ENCODE measurements at places on chromosomes 1 and 21.
A peak's percentile ranks its signal among the peaks of the same experiment; 100 is the strongest.

GRCh38 chr1:167898578-167899222 is 15.2 kb downstream of the ADCY10 start:
- DNase-seq: no peak

DNA sequence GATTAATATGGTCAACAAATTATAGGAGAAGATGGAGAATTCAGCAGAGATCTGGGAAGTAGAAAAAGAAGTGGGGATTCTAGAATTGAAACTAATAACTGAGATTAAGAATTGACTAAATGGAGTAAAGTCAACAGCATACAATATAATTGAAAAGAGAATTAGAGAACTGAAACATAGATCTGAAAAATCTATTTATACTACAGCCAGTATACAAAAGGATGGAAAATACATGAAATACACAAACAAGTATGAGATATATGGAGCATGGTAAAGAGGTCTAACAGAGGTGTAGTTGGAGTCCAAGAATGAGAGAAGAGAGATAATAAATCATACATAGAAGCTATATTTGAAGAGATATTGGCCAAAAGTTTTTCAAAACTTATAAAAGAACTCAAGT is 235.2 kb downstream of the FGGY start:
- no peak for DNase-seq

DNA sequence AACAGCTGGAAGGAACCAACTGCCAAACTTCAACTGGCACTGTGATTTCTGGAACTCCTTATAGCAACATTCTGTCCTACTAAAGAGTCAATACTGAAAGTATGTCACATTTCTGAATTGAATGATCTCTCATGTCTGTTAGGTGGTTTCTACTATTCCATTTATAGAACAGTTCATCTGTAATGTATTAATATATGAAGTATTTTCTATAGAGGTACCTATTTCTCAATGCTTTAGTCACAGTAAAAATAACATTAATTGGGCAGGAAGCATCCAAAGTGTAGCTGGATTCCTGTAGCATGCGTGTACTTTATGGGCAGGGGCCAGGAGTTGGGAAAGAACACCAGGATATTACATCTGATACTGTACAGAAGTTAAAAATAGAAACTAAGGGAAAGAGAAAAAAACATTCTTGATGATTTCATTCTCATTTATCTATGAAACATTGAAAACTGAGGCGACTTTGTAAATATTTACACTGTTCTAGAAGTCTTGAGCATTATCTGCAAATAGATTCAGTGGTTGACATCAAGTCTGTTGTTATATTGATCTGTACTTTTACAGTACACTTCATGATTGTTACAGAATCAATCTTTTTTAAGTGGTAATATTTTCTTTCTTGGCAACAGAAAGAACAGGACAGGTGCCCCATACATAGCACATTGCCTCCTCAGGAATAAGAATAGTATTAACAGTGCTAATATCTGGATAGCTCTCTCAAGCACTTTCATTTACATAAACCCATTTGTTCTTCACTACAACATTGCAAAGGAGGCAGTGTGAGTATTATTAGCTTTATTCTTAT is 6.2 kb upstream of the ZNF281 start:
- DNase-seq: peak; percentile 27

DNA sequence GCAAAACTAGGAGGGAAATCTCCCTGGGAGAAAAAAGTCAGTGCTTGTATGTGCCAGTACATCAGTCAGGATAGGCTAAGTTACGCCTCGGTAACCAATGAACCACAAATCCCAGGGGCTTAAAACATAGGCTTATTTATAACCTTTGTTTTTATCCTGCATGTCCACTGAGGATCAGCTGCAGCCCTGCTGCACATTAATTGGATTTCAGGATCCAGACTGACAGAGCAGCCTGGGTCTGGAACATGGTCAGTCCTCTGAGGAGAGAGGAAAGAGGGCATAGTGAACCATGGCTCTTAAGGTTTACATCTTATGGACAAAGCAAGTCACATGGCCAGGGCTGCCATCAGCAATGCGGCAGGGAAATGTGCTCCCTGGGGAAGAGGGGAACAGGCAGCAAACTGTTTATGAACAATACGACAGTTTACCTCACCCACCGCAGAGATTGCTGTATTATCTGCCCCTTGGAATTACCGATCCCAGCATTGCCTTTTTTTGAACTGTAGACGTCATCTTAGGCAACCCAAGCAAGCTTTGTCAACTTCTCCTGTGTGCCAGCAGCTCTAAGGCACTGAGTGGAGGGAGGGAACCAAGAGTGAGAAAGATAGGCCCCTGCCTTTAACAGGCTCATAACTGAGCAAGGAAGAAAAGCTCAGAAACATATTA is 9.1 kb upstream of the SPRR4 start:
- no peak for DNase-seq

DNA sequence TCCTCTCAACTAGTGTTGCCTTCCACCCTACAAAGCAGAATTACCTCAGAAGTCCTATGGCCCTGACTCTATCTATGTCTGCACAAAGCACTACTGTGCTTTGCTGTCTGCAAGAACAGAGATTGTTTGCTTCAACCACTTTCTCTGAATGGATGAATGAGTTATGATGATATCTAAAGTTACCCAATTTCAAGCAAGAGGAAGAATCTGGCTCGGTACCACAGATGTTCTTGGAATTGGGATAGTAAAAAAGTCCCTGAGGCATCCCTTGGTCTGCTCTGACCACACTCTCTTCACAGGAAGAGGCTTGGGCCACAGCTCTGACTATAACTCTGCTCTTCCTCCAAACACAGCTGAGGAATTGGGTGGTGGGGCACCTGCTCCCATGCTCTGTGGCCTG is 31.2 kb downstream of the MTARC1 start:
- no peak for DNase-seq

DNA sequence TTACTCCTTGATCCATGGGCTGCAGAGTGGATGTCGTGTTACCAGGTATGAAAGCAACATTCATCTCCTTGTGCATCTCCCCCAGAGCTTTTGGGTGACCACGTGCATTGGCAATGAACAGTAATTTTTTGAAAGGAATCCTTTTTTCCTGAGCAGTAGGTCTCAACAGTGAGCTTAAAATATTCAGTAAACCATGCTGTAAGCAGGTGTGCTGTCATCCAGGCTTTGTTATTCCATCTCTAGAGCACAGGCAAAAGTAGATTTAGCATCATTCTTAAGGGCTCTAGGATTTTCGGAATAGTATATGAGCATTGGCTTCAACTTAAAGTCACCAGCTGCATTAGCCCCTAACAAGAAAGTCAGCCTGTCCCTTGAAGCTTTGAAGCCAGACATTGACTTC is 27.3 kb downstream of the AGPAT3 start:
- no peak for DNase-seq

DNA sequence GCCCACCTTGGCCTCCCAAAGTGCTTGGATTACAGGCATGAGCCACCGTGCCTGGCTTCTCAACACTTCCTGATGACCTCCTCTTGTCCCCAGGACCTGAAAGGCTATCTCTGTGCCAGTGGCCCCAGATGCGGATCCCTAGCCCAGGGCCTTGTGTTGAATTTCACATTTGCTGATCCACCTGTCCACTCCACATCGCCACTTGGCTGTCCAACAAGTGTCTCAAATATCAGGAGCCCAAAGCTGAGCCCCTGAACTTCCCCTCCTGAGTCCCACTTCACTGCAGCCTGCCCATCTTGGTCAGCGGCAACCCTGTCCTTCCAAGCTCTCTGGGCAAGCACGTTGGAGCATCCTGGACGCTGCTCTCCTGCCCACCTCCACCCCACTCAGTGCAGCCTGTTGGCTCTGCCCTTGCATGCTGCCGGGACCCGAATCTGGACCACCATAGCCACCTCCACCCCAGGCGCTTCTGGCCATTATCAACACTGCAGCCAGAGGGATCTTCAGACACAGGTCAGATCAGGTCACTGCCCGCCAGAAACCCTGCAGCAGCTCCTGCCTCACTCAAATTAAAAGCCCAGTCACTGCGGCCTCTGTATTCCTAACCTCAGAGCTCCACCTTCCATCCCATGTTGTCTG is 352.5 kb upstream of the VAMP3 start:
- no peak for DNase-seq

DNA sequence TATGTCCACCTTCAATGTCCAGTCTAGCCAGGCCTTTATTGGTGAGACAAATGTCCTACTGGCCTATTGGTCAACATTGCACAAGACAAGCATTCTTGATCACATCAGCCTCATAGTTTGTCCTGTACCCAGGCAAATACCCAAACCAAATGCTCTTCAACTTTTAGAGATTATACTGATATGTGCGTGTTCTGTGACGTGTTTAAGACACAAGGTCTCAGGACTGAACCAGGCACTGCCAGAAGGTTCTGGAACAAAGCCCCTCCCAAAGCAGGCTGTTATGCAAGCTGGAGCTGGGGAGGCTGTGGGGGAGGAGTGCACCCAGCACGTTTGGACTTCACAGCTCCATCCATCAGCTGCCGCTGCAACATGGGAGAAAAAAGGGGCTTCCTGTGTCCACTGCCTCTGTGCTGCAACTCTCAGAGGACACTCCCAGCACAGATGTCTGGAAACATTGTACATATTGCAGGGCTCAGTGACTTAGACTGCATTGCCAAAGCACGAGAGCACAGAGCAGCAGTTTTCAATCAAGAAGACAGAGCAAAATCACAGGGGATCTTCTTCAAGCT is 45.9 kb downstream of the NID1 start:
- no peak for DNase-seq

DNA sequence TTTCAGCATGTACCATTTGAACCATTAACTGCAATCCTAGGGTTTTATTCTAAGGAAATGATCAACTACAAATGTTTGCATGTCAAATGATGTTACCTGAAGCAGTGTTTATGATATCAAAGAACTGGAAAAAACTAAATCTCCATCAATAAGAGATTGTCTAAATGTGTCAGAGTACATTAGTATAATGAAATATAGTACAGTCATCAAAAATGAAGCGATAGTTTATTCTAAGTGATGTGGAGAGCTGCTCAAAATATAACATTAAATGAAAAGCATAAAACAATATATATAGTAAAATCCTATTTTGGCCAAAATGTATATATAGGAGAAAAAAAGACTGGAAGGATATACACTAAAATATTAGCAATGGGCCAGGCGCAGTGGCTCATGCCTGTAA is 24.0 kb downstream of the AKNAD1 start:
- no peak for DNase-seq

DNA sequence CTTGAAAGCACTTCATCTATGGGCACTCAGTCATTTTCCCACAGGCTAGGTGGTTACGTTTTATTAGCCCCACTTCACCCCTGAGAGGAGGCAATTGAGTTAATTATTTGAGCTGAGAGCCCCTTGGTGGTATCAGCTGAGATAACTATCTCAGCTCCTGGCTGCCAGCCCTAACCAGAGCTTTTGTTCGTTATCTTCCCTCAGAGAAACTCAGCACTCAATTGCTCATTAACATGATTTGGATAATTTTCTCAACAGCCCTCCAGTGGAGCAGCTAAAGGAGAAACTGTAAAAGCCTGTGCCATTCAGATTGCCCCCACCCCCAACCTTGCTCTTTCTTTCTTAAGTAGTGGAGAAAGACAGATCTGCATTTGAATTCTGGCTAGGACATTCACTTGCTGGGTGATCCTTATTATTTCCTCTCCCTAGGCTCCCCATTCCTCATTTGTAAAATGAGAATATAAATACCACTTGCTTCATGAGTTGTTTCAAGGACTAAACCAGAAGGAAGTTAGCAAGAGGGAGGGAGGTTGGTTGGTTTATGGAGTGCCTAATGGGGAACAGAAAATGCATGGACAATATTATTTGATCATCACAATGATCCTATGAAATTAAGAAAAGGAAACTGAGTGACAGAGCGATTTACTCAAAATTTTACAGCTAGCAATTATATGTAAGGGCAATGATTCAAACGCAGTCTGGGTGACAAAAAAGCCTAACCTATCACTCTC is 218.7 kb upstream of the FGGY start:
- DNase-seq: no peak

DNA sequence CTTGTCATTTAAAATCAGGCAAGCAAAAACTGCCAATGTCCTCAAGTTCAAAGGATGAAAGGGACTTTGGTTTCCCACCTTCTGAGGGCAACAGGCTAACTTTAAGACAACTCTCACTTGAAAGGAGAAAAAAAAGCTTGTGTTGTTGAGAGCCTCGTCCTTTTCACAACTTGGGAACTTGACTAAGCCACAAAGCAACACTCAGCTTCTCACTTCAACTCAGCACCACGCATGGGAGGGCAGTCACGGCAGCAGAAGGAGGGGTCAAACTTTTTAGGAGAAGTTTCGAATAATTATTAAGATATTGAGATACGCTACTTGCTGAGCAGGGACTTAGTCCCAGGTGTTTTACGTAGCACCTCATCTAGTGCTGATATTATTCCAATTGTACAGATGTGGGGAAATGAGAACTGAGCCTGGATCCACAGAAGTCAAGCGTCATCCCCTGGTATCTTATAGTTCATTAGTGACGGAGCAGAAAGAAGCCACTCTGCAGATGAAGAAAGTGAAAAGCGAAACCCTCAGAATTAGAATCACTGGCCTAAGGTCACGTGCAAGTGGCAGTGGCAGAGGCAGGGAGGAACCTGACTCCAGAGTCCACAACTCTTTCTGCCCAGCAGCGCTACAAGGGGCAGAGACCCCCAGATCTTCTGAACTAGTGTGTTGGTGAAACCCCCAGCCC is 83.6 kb downstream of the JAK1 start:
- no peak for DNase-seq

GRCh38 chr1:35863881-35864625 is 19.0 kb upstream of the AGO1 start:
- DNase-seq: no peak

DNA sequence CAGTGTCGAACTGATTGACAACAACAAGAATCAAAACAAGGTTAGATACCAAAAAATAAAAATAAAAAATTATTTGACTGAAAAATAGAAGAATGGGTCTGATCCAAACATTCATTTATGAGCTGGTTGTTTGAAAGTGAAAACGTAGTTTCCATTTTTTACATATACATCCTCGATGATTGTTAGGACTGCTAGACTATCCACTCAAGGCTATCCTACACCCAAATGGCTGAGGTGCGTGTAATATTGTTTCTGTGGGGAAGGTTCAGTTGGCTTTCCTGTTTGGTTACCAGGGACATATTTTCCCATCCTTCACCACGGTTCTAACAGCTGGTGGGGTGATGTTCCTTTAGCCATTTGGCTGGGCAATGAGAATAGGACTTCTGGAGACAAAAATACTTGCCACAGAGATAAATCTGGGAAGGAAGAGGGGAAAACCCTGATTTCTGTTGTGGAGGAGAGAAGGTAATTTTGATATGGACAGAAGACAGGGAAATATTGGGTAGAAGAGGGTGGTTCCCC is 66.3 kb downstream of the MAP3K7CL start:
- no peak for DNase-seq

DNA sequence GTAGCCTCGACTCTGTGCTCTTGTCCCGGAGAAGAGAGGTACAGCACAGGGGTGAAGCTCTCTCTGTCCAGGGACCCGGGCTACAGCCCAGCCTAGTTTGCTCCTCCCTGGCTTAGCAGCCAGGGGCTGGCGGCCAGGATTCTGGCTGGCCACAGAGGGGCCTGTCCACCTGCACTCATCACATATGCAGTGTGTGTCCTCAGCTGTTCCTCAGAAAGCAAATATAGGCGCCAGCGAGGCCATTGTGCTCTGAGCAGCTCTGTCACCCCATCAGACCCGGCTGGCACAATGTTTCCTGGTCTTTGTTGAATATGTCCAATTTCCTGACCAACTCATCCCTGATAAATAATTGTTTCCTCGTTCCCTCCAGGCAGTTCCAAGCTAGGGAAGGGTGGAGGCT is 28.5 kb downstream of the KCND3 start:
- no peak for DNase-seq

- DNase-seq: no peak
Measured at GRCh38 chr1:215056584-215056983, 26.0 kb upstream of the KCNK2 start.

Measured in activated CD4-positive, alpha-beta T cell treated with anti-CD3 and anti-CD28 coated beads, Interleukin-2, Interleukin-6, amounts not matched to agents 100 ng/mL and 50 ng/mL, durations not matched to agents 16 hours and 8 hours (primary cell).